ENCODE measurements at places on chromosomes 11 and 22. TPM values are rescaled to one million over a fixed set of nuclear protein-coding genes. Genes with fewer than 3 reads are reported as not detected.

NDUFA6 gene
- total RNA-seq, result 316 TPM

KCNQ1 gene
- total RNA-seq, result 49.7 TPM

SCGB1A1 gene
- not detected for total RNA-seq

TRIM34 gene
- total RNA-seq, result 1.6 TPM

UCP2 gene
- total RNA-seq, result 28.6 TPM

APOBEC3H gene
- 0.40 TPM for total RNA-seq

All from left ventricle myocardium superior (tissue), 1 donor.